Neural cell (in vitro differentiated cells): ENCODE measurements at places on chromosomes 7 and 10. TPM values are rescaled to one million over a fixed set of nuclear protein-coding genes. Genes with fewer than 3 reads are reported as not detected.

The ELMO1 gene
- polyA plus RNA-seq: 12.2 and 18.1 TPM in 2 replicates

The STEAP1 gene
- not detected in 2 replicates for polyA plus RNA-seq

The PRPS1L1 gene
- polyA plus RNA-seq: not detected in 2 replicates

The TEX47 gene
- not detected in 2 replicates for polyA plus RNA-seq

The PLEKHS1 gene
- polyA plus RNA-seq: not detected in 2 replicates

The CASD1 gene
- polyA plus RNA-seq: 157 and 187 TPM in 2 replicates

The ZNF511 gene
- 16.8 and 17.6 TPM in 2 replicates for polyA plus RNA-seq

The CYP2C8 gene
- polyA plus RNA-seq: 5.1 TPM in 2 replicates

The INTS15 gene
- polyA plus RNA-seq: 32.0 and 36.2 TPM in 2 replicates

The STRIP2 gene
- polyA plus RNA-seq: 7.4 and 8.0 TPM in 2 replicates

The CFAP43 gene
- polyA plus RNA-seq: 2.2 and 5.0 TPM in 2 replicates

The CYP2C9 gene
- not detected in 2 replicates for polyA plus RNA-seq

The TLX1 gene
- polyA plus RNA-seq: not detected in 2 replicates

The GPRIN2 gene
- polyA plus RNA-seq: 7.1 and 10.5 TPM in 2 replicates

The RNLS gene
- polyA plus RNA-seq: 0.20 and 0.66 TPM in 2 replicates

The GLCCI1 gene
- polyA plus RNA-seq: 37.2 and 38.4 TPM in 2 replicates

The STARD3NL gene
- 233 and 240 TPM in 2 replicates for polyA plus RNA-seq

The MUC12 gene
- polyA plus RNA-seq: not detected in 2 replicates

The ITIH5 gene
- 0.28 TPM in 1 of 2 replicates, not detected in the other for polyA plus RNA-seq

The UNCX gene
- 1.6 TPM in 2 replicates for polyA plus RNA-seq

The SKIDA1 gene
- polyA plus RNA-seq: 3.7 and 4.8 TPM in 2 replicates

The NAT16 gene
- 4.0 and 4.5 TPM in 2 replicates for polyA plus RNA-seq

The ATP6V0A4 gene
- 0.48 and 0.81 TPM in 2 replicates for polyA plus RNA-seq

The ARHGAP21 gene
- 138 and 155 TPM in 2 replicates for polyA plus RNA-seq

The RASSF4 gene
- polyA plus RNA-seq: 10.2 and 12.4 TPM in 2 replicates

The COG5 gene
- polyA plus RNA-seq: 13.3 and 14.8 TPM in 2 replicates

The SLC26A3 gene
- polyA plus RNA-seq: not detected in 2 replicates

The FAM13C gene
- 89.3 and 92.7 TPM in 2 replicates for polyA plus RNA-seq

The PRKAR1B gene
- polyA plus RNA-seq: 38.6 and 44.1 TPM in 2 replicates

The LSM8 gene
- 86.3 and 157 TPM in 2 replicates for polyA plus RNA-seq

The AS3MT gene
- 16.9 and 17.6 TPM in 2 replicates for polyA plus RNA-seq

The TMEM236 gene
- polyA plus RNA-seq: 0.10 TPM in 1 of 2 replicates, not detected in the other

The VSTM4 gene
- 0.52 and 0.66 TPM in 2 replicates for polyA plus RNA-seq

The CYP3A5 gene
- polyA plus RNA-seq: not detected in 2 replicates

The TMEM176B gene
- 1.9 and 3.0 TPM in 2 replicates for polyA plus RNA-seq

The C10orf90 gene
- not detected in 2 replicates for polyA plus RNA-seq

The FAS gene
- polyA plus RNA-seq: 1.2 and 2.5 TPM in 2 replicates

The GNAT3 gene
- not detected in 2 replicates for polyA plus RNA-seq

The PLAU gene
- 1.1 and 1.5 TPM in 2 replicates for polyA plus RNA-seq

The PLPP4 gene
- polyA plus RNA-seq: 4.4 and 8.3 TPM in 2 replicates

The MSMB gene
- polyA plus RNA-seq: not detected in 2 replicates
